ENCODE measurements at places on chromosomes 4 and X. TPM values are rescaled to one million over a fixed set of nuclear protein-coding genes. Genes with fewer than 3 reads are reported as not detected.

Gene PNMA5
- not detected for total RNA-seq

Gene CACNA1F
- 1.4 TPM for total RNA-seq

GRCh38 chrX:100341142-100341510 is 68.9 kb downstream of the PCDH19 start:
- DNase-seq: no peak

DNA sequence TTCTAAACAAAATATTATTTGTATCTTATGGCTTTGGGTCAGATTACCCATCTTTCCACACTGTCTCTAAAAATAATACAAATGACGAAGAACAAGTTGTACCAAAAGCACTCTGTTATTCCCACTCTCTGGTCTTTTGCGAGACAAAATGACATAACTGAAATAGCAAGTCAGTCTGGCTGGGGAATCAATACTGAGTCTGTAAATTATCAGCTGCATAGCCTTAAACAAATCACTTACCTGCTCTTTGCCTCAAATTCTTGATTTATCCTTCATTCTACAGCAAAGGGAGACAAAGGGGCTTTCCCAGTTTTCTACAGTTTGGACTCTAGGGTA is 40.9 kb downstream of the SOWAHB start:
- no peak for DNase-seq

GRCh38 chrX:107724653-107725052 is 50.9 kb downstream of the TSC22D3 start:
- DNase-seq: no peak
